ENCODE measurements at places on chromosomes 13 and 19. TPM values are rescaled to one million over a fixed set of nuclear protein-coding genes. Genes with fewer than 3 reads are reported as not detected.

Gene PNMA8B
- 2.1 TPM for total RNA-seq

Gene PEG3
- 3.1 TPM for total RNA-seq

Gene PSG5
- total RNA-seq, result 1.3 TPM

Gene PHF11
- 22.7 TPM for total RNA-seq

Gene EHD2
- total RNA-seq, result 41.2 TPM

- no peak for DNase-seq
- H3K36me3 ChIP-seq, result no peaks in the 10 kb centered on the region
- peak overlapping the region; percentile 78 for H3K27ac ChIP-seq
- H3K4me3 ChIP-seq, result peak overlapping the region; percentile 82
- H3K4me1 ChIP-seq, result peaks cover 18% of the 10 kb centered on the region
Measured at GRCh38 chr19:9139609-9140158, 513 bp upstream of the ZNF317 start.

DNA sequence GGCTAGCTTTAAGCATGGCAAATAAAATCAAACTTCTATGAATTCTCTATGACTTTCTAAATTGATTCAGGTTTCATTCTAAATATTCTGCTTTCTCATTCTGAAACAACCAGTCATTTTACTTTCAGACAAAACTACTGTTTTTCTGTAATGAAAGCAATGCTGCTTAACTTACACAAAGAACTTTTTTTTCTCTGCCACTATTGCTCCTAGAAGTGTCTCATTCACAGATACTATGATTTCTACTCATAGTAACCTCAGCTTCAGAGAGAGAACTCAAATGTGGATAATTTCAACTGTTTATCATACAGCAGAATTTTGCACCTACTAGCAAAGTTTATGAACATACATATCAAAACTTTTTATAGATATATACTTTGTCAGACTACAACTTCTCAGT is 724.6 kb downstream of the SLITRK5 start:
- H3K4me3 ChIP-seq, result no peak overlapping the region
- no peaks in the 10 kb centered on the region for H3K36me3 ChIP-seq
- DNase-seq, result no peak
- H3K27ac ChIP-seq, result no peak overlapping the region
- H3K4me1 ChIP-seq, result no peaks in the 10 kb centered on the region

DNA sequence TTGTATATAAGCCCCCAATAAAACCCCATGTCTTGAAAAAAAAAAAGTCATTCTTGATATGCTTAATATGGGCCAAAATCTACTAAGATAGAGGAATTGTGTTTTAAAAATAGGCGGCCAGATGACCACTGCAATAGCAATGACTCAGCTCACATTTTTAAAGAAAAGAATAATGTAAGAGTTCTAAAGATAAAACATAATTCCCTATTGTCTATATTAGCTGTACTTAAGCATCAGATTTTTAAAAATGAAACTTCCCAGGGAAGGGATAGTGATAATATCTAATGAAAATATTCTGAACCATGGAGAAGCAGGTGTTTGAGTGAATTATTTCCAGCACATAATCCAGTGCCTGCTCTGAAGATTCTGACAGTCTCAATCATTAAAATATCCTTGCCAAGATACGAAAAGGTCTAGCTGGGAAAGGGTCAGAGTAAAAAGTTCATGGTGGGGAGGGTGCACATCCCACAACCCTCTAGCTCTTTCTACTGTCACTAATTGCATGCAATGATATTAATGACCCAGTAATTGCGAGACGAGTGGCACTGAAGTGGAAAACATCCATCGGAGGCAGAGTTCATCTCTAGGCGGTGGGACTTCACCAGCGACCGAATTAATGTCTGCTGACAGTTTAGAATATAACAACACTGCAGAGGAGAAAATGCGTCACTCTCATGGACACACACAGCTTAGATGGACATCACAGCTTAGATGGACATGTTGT is 31.6 kb downstream of the EFNB2 start:
- H3K27ac ChIP-seq, result no peak overlapping the region
- H3K4me1 ChIP-seq, result no peaks in the 10 kb centered on the region
- H3K4me3 ChIP-seq, result no peak overlapping the region
- DNase-seq, result no peak
- H3K27me3 ChIP-seq, result no peaks in the 10 kb centered on the region

DNA sequence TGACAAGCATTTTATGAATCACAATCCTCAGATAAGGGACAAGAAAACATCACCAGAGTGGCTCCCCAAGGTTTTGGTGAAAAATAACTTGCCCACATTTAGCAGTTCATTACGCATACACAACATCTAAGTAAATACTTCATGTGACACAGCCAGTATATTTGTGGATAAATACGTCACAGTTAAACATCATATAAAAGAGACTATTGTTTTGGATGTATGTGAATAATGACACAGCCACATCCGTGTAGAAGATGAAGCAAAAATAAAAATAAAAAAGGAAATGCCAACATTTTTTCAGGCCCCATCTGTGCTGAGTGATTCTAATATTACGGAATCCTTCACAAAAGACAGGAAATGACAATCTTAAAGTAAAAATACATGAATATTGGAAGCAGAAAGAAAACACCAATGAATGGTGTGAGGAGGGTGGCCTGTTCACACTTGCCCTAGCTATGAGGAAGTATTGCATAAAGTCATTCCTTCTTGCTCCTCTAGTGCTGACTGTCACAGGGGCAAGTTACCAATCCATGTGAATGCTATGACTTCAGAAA is 457.1 kb downstream of the KLF12 start:
- no peaks in the 10 kb centered on the region for H3K36me3 ChIP-seq
- peaks cover 14% of the 10 kb centered on the region for H3K4me1 ChIP-seq
- H3K27ac ChIP-seq, result no peak overlapping the region
- no peak for DNase-seq

DNA sequence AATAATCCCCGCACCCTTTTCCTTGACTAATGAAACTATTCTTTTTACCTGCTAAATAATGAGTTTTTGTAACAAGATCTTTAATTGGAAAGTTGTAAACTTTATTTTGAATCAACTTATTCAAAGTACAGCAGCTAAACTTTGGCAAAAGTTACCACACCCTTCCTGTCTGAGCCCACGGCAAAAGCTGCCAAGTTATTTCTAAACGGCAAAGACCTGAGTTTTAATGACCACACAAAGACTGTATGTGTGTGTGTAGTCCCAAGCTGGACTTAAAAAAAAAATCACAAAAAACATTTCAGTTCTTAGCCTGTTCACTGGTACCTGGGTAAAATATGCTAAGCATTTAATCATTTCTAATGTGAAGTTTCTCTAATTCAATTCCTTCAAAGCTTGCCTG is 60.7 kb downstream of the ZAR1L start:
- H3K27ac ChIP-seq, result peak overlapping the region; percentile 81
- H3K36me3 ChIP-seq, result no peaks in the 10 kb centered on the region
- no peak for DNase-seq
- H3K27me3 ChIP-seq, result no peaks in the 10 kb centered on the region

DNA sequence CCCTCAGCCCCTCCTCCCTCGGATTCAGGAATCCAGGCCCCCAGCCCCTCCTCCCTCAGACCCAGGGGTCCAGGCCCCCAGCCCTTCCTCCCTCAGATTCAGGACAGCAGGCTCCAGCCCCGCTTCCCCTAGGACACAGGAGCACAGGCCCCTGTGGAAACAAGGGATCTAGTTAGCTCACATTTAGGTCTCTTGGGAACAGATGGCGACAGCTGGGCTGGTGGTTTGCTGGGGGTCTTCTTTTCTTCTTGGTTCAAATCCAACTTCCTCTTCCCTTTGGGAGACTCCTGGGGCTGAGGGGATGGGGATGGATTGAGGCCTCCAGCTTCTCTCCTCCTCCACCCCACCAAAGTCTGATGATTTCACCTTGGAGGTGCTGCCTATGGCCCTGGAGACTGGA is 19.6 kb downstream of the ZNF575 start:
- H3K36me3 ChIP-seq, result peaks cover 9% of the 10 kb centered on the region
- no peak overlapping the region for H3K4me3 ChIP-seq
- H3K27me3 ChIP-seq, result no peaks in the 10 kb centered on the region
- H3K27ac ChIP-seq, result no peak overlapping the region
- H3K4me1 ChIP-seq, result no peaks in the 10 kb centered on the region

DNA sequence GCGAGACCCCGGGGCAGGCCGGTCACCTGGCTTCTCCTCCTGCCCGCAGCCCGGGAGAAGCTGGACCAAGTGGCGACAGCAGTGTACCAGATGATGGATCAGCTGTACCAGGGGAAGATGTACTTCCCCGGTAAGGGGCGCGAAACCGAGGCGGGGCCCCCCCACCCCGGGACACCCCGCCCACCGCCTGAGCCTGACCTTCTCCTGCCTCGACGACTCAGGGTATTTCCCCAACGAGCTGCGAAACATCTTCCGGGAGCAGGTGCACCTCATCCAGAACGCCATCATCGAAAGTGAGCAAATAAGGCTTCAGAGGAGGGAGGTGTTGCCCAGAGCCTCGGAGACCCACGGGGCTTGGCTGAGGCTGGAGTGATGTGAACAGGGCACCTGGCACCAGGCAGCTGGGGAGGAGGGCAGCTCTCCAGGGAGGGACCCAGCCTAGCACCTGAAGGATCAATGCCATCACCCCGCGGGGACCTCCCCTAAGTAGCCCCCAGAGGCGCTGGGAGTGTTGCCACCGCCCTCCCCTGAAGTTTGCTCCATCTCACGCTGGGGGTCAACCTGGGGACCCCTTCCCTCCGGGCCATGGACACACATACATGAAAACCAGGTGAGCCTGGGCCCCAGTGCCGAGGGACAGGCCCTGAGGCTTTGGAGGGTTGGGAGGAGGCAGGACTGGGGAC is 629 bp downstream of the IZUMO4 start:
- DNase-seq, result peak; percentile 61
- peaks cover 30% of the 10 kb centered on the region for H3K4me1 ChIP-seq
- no peaks in the 10 kb centered on the region for H3K27me3 ChIP-seq
- no peak overlapping the region for H3K4me3 ChIP-seq
- peaks cover 14% of the 10 kb centered on the region for H3K36me3 ChIP-seq

DNA sequence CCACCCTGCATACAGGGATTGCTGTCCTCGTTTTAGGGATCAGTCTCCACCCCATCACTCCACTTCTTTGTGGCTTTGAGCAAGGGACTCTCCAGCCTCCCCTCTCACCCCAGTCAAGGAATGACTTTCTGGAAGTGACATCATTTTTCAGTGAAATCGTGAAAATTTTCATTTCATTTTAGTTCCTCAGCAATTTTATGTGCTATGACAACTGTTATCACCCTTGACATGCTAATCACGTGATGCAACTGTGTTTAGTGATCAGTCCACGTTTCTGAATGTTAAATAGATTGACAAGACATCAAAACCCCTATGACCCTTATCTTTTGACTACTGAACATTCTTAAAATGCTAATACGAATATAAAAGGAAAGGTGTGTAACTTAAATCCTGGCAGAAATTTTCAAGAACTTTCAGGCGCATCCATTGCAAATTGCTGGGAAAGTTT is 8.0 kb downstream of the C19orf81 start:
- H3K4me1 ChIP-seq, result peaks cover 13% of the 10 kb centered on the region
- H3K27me3 ChIP-seq, result peaks cover 20% of the 10 kb centered on the region
- no peak overlapping the region for H3K4me3 ChIP-seq
- DNase-seq, result no peak
- H3K36me3 ChIP-seq, result no peaks in the 10 kb centered on the region
- no peak overlapping the region for H3K27ac ChIP-seq

DNA sequence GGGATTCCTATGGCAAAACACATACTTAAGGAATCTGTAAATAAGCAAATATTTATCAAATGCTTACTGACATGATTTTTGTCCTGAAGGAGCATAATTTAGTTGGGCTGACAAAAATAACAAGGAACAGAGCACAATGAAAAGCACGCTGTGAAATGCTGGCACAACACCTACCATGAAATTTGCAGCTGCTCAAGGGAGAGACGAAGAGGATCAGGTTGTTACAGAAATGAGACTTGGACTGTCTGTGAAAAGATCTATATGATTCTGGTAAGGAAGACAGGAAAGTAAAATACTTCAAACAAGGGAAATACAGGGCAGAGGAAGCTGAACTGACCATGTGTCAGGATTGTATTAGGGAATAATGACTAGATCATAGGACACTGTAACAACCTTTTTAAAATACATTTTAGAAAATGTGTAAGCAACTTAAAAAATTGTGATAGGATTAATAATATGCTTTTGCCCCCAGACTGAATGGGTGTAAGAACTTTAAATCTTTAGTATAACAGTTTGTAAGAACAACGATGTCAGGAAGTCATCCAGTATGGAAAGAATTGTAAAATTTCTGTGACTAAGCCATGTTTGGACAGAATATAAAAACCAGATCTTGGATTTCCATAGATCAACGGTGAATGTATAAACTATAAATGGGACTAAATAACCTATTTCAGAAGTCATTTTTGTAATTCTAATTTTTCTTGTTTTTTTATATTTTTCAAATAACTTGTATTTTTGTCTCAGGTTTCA is 1556.0 kb downstream of the EFNB2 start:
- no peaks in the 10 kb centered on the region for H3K36me3 ChIP-seq
- H3K4me3 ChIP-seq, result no peak overlapping the region
- no peaks in the 10 kb centered on the region for H3K27me3 ChIP-seq

DNA sequence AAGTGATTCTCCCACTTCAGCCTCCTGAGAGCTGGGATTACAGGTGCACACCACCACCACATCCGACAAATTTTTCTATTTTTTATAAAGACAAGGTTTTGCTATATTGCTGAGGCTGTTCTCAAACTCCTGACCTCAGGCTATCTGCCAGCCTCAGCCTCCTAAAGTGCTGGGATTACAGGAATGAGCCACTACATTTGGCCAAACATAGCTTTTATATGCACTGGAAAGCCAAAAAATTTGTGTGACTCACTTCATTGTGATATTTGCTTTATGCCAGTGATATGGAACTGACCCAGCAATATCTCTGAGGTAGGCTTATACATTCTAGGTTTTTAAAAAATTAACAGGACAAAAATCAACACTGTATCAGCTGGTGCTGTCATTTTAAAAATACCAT is 26.8 kb upstream of the ACOD1 start:
- no peak overlapping the region for H3K4me3 ChIP-seq
- no peaks in the 10 kb centered on the region for H3K4me1 ChIP-seq
- DNase-seq, result no peak
- H3K36me3 ChIP-seq, result no peaks in the 10 kb centered on the region
- H3K27ac ChIP-seq, result no peak overlapping the region

GRCh38 chr13:100534911-100535310 is 53.7 kb downstream of the GGACT start:
- H3K36me3 ChIP-seq, result no peaks in the 10 kb centered on the region
- peaks cover 57% of the 10 kb centered on the region for H3K4me1 ChIP-seq
- peak; percentile 68 for DNase-seq
- H3K27me3 ChIP-seq, result no peaks in the 10 kb centered on the region
- peak overlapping the region; percentile 42 for H3K27ac ChIP-seq

- no peaks in the 10 kb centered on the region for H3K27me3 ChIP-seq
- H3K4me3 ChIP-seq, result no peak overlapping the region
- DNase-seq, result no peak
- H3K27ac ChIP-seq, result no peak overlapping the region
- no peaks in the 10 kb centered on the region for H3K4me1 ChIP-seq
- no peaks in the 10 kb centered on the region for H3K36me3 ChIP-seq
Measured at GRCh38 chr19:28244966-28245365, 968.0 kb downstream of the UQCRFS1 start.

GRCh38 chr19:10736916-10737551 is 19.2 kb downstream of the DNM2 start:
- DNase-seq, result no peak
- H3K4me3 ChIP-seq, result no peak overlapping the region
- H3K27me3 ChIP-seq, result no peaks in the 10 kb centered on the region
- H3K36me3 ChIP-seq, result no peaks in the 10 kb centered on the region
- no peak overlapping the region for H3K27ac ChIP-seq
- peaks cover 67% of the 10 kb centered on the region for H3K4me1 ChIP-seq

Data from body of pancreas (tissue), 4 donors.